ENCODE measurements at places on chromosomes 16 and 17.

DNA sequence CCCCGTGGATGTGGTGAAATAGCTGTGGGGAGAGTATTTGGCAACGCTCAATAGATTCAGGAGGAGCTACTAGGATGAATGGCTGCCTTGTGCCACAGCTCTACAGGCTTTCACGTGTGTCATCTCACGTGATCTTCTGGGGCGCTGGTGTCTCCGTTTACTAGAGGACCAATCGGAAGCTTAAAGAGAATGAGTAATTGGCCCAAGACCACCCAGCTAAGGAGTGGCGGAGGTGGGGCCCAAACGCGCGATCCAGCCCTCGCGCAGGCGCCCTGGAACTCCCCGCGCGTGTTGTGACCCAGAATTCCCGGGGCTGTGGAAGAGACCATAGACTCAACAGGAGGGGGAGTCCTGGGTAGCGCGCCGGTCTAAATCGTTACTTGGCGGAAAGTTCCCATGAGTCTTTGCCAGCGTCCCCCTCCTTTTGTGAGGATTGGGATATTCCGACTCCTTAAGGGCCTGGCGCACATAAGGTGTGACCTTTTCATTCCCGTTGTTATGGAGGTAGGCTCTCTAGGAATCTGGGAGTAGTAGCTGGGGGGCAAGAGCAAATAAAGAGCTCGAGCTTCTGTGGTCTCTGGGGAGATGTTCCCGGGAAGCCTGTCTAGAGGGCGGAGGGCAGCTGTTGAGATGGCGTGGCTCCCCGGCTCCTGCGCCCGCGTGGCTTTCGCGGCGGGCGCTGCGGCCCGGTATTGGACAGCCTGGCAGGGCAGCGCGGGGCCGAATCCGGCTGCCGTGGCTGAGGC, 23.4 kb downstream of the TRPV2 start:
- peak; percentile 97 for DNase-seq

DNA sequence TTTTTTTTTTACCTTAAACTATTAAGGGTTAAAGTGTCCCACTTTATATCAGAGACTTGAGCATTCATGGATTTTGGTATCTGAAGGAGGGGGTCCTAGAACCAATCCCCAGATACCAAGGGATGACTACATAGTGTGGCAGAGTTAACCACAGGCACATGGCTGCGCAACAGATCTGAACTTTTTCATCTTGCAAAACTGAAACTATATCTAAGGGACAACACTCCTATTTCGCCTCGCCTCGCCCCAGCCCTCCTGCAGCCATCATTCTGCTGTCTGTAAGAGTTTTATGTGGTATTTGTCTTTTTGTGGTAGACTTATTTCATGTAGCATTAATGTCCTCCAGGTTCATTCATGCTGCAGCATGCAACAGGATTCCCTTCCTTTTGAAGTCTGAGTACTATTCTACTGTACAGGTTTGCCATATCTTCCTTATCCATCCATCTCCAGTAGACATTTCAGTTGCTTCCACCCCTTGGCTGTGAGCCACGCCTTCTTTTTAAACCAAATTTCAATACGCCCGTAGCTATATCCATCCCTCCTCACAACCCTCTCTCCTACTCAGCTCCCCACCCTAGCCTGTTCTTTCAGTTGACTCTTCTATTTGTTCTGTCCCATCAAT, 53.2 kb downstream of the AMFR start:
- DNase-seq = no peak

- DNase-seq = no peak
Observed at GRCh38 chr16:47493381-47494337, 32.5 kb downstream of the PHKB start.

DNA sequence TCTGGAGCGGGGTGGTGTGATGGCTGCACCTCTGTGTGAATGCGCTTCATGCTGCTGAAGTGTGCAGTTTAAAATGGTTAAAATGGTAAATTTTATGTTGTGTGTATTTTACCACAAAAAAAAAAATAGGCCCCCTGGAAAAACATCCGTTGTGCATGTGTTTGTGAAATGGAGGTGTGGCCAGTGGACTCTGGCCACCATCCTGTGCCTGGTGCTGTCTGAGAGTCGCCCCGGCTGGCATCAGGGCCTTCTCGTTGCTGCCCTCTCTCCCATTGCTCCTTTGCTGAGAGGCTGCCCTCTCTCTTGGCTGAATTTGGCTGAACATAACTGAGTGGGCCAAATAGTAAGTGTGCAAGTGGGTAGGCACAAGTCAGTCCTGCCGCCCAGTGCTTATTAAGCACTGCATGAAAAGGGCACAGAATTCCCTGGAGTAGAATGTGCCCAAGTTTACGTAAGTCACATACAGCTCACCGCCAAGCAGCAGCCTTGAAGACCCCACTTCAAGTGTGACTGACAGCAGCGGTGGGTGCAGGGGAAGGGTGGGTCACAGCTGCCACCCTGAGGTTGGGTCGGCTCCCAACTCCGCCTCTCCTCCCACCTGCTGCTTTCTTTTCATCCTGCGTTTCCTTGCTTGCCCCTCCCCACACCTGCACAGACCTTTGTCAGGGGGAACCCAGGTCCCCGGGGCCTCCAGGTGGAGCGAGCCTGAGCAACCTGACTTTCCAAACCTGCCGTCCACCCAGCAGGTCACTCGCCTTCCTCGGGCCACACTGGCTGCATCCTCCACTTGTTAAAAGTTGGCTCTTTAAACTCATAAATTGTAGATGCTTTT, 46.8 kb downstream of the FOXK2 start:
- DNase-seq = no peak

DNA sequence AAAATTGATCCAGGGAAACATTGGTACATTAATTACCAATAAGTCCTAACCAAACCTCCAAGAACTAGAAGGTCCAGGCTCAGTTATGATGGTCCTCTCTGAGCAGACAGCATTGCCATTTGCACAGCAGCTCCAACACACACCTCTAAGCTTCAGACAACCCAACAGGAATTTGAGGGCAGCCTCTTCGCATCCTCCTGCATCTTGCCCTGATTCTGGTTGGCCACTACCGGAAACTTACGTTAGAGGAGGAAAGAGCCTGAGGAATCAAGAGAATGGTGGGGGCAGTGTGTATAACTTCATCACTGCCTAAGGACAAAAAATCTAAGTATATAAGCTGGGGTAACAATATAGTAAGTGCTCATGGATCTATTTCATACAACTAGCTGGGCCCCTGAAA, 15.7 kb downstream of the FAM117A start:
- DNase-seq = no peak

GRCh38 chr17:51650772-51651171, 390.4 kb downstream of the UTP18 start:
- no peak for DNase-seq

- DNase-seq = no peak
Observed at GRCh38 chr16:9363520-9363919, 272.1 kb downstream of the HAPSTR1 start.

GRCh38 chr16:62149631-62150030, 113.4 kb upstream of the CDH8 start:
- DNase-seq = no peak

- no peak for DNase-seq
Observed at GRCh38 chr17:74728702-74729075, 8.4 kb upstream of the RAB37 start.

DNA sequence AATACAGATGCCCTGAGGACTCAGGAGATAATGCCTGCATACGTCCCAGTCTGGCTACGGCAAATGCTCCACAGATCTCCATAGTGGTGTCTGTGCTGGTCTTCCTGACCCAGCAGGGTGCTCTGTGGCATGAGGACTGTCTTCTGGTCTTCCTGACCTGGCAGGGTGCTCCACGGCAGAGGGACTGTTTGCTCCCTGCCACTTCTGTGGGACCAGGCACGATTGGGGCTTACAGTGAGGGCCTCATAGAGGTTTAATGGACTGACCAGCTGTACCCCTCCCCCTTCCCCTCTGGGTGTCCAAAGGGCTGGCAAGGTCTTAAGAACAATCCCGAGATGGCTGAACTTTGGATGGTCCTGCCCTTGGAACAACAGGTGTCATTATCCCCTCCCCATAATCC, 123.1 kb downstream of the C16orf78 start:
- DNase-seq = no peak

DNA sequence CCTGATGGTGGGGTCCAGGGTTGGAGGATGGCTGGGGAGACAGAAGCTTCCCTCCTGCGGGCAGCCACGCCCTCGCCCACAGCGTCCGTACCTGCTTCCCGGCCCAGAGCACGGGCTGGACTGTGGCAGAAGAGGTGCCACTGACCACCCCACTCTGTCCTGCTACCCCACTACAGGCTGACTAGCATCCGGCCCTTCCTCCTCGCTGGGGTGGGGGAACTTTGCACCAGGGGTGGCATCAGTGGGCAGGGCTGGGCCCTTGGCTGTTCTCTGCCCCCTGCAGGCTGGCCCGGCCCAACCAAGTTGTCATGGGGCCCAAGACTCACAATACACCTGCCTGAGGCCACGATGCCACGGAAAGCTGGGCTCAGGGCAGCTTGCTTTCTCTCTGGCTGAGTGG, 73.0 kb downstream of the KLHDC4 start:
- no peak for DNase-seq

GRCh38 chr17:81239714-81240555, 817 bp downstream of the NDUFAF8 start:
- DNase-seq = peak; percentile 66

DNA sequence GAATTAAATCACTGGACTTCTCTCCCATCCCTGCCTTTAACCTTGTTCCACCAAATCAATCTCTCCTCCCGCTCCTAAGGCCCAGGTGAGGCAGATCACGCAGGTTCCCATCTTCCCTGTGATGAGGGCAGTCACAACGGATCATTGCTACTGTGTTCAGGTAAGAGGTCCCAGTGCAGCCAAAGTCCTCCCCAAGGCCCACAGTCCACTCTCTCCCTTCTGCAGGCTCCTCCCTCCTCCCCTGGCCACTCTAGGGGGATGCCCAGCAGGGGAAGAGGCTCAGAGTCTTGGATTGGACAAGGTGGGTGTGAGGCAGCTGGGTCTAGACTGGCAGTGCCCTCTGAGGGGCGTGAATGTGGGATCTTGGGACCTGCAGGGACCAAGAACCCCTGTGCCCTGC, 2.6 kb upstream of the ADGRG3 start:
- no peak for DNase-seq

- no peak for DNase-seq
Observed at GRCh38 chr16:58661199-58661830, 23.3 kb downstream of the SLC38A7 start.

DNA sequence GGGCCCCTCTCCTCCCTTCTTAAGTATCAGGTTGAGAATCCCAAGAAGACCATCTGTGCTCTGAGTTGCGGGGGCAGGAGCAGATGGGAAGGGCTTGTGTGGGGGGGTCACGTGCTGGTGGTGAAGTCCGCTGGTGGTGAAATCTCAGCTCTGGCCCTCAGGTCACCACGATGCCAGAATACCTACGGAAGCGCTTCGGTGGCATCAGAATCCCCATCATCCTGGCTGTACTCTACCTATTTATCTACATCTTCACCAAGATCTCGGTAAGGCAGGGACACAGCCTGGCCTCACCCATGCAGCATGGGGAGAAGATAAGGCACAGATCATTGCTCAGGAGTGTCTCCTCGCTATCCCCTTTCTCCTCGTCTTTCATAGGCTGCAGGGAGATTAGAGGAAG, 29.7 kb downstream of the SLC5A11 start:
- DNase-seq = no peak

DNA sequence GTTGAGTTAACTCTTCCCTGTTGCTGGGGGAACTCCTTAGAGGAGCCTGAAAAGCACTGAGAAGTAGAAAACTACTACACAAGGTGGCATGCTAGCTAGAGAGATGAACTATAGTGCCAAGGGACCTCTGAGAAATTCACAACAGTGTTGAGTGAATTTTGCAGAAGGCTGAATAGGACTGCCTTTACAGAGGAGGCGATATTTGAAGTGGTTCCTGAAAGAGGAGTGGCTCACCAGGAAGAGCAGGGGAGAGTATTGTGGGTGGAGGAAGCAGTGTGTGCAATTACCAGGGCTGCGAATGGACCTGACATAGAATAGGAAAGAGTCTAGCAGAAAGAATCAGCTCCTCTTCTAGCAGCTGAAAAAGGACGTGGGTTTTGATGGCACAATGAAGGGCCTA, 66.4 kb downstream of the CDK5R1 start:
- DNase-seq = no peak

- no peak for DNase-seq
Observed at GRCh38 chr16:77993111-77993985, 29.0 kb upstream of the CLEC3A start.

GRCh38 chr17:44847586-44847985, at the start of gene HIGD1B:
TSS of gene HIGD1B (plus strand) at chr17:44847883. CDS start at chr17:44848153, 270 bp downstream.
- DNase-seq = no peak

GRCh38 chr16:89867918-89868317, 5.5 kb upstream of the TCF25 start:
- DNase-seq = no peak

DNA sequence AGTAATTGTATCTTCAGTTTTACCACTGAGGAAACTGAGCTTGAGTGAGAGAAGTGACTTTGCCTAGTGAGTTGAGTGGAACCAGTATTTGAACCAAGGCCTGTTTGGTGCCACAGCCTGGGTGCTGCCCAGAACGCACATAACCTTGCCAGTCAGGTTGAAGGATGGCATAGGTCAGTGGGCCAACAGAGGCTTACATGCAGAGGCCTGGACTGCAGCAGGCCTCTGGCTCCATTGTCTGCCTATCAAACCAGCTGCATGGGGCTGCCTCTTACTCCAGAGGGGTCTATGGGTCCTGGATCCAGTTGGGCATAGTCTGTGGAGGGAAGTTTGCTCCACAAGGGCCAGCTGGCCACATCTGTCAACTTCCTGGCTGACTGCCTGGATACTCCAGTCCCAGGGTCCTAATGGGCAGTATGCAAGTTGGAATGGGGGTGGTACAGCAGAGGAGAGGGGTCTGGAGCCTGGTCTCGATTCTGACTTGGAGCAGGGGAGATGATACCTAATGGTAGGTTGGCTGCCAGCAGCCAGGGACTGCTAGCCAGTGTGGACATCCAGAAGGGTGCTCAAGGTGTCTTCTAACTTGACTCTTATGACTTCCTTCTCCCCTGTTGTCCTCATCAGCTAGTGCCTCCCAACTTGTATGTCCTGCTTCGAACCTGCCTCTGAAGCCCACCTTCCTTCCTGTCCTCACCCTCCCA, 11.1 kb upstream of the RNF112 start:
- no peak for DNase-seq

- no peak for DNase-seq
Observed at GRCh38 chr16:79188115-79188738, 412.3 kb downstream of the MAF start.

DNA sequence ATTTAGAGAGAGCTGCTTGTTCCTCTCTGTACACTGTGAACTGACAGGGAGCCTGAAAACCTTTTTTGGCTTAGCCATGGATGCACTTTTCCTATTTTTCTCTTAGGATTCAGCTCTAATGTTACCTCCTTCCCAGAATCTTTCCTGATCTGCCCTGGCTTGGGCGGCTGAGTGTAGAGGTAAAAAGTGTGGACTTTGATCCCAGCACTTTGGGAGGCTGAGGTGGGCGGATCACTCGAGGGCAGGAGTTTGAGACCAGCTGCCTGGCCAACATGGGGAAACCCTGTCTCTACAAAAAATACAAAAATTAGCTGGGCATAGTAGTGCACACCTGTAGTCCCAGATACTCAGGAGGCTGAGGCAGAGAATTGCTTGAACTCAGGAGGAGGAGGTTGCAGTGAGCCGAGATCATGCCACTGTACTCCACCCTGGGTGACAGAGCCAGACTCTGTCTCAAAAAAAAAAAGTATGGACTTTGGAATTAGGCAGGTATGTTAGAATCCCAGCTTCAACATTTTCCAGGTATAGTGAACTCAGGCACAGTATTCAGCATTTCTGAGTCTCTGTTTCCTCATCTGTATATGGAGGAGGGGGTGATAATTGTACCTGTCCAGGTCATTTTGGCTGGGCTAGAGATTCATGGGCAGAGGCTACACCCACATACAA, 212.5 kb upstream of the EEF2KMT start:
- DNase-seq = no peak

Measured in stimulated activated CD4-positive, alpha-beta T cell treated with anti-CD3 and anti-CD28 coated beads, Interleukin-4, amount 100 ng/mL, for 24 hours (primary cell).